ENCODE measurements at places on chromosomes 3 and 15.

GRCh38 chr15:77812664-77813063, 180.0 kb upstream of the LINGO1 start:
- DNase-seq = no peak

DNA sequence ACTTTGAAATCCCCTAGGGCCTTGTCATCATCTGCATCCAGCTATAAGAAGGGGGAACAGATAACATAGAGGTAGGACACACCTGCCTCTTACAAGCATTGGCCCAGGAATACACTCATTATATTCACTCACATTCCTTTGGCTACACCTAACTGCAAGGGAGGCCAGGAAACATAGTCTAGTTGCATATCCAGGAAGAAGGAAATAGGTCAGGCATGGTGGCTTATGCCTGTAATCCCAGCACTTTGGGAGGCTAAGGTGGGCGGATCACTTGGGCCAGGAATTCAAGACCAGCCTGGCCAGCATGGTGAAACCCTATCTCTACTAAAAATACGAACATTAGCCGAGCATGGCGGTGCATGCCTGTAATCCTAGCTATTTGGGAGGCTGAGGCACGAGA, 48.8 kb downstream of the GTPBP8 start:
- no peak for DNase-seq

GRCh38 chr3:111999484-112000324, 982 bp downstream of the TAGLN3 start:
- DNase-seq = no peak

- no peak for DNase-seq
These were observed 1.3 kb downstream of the GRM7 start for GRCh38 chr3:6862041-6862879.

GRCh38 chr15:39904115-39904514, 16.0 kb downstream of the GPR176 start:
- no peak for DNase-seq

- DNase-seq = no peak
These were observed 120.7 kb upstream of the LINGO1 start for GRCh38 chr15:77753281-77753873.

DNA sequence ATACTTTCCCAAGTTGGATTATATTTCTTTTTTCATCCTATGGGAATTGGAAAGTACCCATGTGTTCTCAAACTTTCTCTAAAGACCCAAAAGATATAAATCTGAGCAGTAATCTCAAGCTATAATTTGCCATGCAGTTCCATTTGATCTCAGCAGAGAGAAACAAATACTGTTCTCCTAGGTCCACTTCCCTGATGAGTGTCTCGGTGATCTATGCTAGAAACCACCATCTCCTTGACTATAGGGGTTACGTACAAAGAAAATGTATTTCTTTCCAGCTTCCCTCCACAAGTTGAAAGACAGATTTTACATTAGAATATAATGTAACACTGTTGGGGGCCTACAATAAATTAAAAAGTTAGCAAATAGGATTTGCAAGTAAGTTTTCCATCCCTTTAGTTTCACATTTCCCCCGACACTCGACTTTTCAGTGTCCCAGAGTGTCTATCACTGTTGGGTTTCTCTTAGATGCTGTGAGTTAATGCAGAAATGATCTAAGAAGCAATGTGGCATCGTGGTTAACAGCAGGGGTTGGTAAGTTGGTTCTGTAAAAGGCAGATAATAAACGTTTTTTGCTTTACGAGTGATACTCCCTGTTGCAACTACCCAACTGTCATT, 465.1 kb upstream of the CFAP20DC start:
- no peak for DNase-seq

DNA sequence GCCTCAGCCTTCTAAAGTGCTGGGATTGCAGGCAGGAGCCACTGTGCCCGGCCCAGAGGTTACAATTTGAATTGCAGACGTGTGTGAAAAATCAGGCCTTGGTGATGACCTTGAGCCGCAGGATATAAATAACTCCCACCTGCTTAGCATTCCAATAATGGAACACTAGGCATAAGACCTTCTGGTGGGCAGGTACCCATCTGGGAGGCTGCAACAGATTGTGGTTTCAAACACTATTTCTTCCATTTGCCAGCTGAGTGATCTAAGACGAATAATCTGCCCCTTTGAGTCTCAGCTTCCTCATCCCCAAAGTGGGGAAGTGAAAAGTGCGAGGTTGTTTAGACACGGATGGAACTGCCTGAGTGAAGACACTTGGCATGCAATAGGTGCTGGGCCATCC, 47.7 kb upstream of the HERC1 start:
- DNase-seq = no peak

DNA sequence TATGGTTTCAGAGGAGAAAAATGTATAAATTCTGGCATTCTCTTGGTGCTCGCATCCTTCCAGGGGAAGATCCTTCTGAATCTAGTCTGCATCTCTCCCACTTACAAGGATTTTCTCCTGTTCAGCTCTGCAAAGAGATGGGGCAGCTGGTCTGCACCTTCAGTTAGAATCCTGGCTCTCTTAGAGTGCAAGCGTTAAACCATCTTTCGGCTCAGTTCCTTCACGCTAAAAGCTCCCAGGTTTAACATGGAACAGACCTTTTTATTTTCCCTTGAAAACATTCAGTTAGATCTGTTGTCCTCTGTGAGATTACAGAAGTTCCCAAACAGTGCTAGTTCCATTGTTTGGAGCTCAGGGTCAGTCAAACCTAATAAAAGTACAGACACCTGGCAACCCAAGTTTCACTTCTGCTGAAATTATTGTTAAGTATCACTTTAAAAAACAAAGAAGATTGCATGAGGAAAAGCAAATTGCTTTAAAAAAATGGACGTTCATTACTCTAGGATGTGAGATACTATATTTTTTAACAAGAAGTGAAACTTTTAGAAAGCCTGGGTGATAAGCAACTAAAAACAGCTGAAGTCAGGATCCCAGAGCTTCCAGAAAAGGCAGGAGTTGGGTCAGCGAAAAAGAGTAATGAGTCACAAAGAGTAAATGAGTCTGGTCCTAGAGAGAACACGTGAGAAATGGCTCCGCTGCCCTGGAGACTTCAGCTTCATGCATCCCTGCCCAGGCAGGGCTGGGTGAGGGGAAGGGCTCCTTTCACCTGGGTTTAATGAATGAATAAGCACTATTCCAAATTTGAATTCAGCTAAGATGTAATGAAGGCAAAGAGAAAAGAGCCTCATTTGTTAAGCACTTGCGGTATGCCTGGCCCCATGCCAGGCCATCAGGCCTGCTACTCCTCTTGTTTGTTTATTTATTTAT, 63.3 kb downstream of the ABTB1 start:
- DNase-seq = no peak

DNA sequence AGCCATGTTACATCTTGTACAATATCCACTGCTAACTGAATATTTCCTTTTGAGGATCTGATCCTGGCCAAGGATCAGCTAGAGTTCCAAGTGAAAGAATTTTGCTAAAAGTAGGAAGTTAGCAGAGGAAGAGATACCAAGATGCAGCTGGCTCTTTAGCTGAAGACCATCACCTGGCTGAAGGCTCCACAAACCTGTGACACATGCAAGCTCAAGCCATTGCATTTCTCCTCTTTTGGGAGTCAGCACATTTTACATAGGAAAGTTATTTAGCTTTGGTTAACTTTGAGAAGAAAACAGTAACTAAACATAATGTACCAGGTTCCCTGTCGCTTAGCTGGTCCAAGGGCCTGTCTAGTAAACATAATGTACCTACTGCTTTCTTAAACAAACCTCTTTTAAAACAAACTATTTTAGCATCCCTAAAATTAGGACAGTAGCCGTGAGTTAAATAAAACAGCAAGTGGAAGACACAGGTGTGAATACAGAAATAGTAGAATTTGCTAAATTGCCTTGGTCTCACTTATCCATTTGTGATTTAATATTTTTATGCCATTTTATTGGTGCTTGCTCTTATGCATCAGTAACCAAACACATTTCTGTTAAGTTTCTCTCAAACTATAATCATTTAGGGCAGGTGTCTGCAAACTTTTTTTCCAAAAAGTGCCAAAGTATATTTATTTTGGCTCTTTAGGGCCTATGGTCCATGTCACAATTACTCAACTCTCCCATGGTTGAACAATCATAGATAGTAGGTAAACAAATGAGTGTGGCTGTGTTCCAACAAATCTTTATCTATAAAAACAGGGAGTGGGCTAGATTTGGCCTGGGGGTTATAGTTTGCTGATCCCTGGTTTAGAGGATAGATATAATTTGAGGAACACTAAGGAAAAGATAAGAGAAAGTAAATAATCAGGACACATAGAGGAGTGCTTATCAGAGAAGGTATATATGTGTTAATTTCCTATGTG, 11.2 kb downstream of the GCSAM start:
- DNase-seq = no peak

GRCh38 chr3:21059404-21059803, 691.6 kb downstream of the ZNF385D start:
- DNase-seq = no peak

GRCh38 chr15:76986743-76987142, 8.2 kb upstream of the PSTPIP1 start:
- no peak for DNase-seq

GRCh38 chr15:60899322-60899966, 329.7 kb downstream of the RORA start:
- DNase-seq = no peak

DNA sequence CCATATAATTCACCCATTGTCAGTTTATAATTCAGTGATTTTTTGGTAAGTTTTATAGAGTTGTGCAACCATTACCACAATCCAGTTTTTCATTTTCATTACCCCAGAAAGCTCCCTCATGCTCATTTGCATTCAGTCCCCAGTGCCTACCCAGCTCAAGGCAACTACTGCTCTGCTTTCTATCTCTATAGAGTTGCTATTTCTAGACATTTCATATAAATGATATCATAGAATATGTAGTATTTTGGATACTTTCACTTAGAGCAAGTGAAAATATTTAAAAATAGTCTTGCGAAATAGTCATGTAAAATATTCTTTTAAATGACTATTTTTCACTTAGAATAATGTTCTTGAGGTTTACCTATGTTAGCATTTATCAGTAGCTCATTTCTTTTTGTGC, 42.1 kb downstream of the ZNF654 start:
- DNase-seq = no peak

DNA sequence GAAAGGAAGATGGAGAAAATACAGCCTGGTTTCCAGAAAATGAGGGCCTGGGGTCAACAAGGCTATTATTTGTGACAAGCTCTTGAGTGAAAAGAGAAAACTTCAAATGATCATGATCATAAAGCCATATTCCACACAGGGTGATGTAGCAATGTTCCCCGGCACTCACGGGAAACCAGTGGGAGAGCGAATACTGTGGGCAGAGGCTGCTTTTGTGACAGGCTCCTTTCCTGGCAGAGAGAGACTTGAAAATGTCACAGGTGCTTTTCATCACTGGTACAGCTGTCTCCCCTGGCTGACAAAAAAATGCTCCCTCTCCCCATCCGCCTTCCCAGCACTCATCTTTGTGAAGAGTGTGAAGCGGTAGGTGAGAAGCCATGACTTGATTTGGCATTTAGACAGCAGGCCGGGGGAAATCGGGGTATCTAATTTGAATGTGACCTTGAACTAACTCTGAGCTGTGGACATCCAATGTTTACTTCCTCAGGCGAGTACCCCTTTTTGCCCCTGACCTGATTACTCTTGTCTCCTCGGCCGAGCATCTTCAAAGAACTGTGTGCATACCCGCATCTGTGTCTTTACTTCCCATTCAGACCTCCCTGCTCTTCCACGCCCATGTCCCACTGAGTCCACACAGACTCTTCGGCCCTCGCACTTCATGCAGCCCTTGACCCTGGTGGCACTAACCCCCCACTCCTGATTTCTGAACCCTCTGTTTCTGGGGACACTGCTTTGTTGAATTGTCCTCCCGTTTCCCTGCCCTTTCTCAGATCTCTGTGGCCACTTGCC, 23.2 kb downstream of the CA12 start:
- DNase-seq = no peak

DNA sequence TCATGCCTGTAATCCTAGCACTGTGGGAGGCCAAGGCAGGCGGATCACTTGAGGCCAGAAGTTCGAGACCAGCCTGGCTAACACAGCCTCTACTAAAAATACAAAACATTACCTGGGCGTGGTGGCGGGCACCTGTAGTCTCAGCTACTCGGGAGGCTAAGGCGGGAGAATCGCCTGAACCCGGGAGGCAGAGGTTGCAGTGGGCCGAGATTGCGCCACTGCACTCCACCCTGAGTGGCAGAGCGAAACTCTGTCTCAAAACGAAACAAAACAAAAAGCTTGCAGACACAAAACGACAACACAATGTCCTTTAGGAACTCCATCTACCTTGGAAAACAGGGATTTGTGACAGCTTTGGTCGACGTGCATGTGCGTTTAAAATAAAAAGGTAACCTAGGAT, 716 bp upstream of the KLHL24 start:
- no peak for DNase-seq

Data from T-helper 9 cell (primary cell).